ENCODE measurements at places on chromosomes 1 and 21.

- DNase-seq, result no peak
Measured at GRCh38 chr1:99661780-99662179, 15.9 kb downstream of the PALMD start.

DNA sequence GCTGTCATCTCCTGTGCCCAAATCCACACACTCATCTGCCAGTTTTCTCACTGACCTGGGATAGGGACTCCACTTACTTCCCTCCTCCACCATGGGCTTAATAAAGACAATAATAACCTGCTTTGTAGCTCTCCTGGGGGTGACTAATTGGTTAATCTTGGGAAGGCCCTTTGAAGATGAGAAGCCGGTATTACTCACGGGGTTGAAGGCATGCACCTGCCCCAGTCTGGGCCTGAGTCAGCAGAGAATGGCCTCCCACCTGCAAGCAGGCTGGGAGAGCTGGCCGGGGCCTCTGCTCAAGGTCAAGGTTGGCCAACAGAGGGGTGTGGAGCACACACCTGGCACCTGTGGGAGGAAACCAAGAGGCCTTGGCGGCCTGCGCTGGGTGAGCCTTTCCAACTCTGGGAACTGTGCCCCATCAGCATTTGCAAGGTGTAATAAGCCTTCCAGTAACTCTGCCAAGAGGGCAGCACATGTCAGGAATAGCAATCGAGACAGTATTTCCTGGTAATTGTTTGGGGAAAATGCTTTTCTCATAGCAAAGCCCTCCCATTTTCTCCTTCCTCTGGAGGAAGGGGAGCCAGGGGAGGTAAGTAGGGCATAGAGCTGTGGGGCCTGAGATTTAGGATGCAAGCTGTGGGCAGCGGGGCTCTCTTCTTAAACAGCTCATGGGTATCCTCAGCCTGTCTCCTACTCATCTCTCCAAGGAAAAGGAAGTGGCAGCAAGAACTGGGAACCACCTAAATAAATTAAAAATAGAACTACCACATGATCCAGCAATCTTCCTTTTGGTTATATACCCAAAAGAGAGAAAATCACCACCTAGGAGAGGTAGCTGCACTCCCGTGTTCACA lies 49.0 kb downstream of the TOMM20 start:
- DNase-seq, result no peak

DNA sequence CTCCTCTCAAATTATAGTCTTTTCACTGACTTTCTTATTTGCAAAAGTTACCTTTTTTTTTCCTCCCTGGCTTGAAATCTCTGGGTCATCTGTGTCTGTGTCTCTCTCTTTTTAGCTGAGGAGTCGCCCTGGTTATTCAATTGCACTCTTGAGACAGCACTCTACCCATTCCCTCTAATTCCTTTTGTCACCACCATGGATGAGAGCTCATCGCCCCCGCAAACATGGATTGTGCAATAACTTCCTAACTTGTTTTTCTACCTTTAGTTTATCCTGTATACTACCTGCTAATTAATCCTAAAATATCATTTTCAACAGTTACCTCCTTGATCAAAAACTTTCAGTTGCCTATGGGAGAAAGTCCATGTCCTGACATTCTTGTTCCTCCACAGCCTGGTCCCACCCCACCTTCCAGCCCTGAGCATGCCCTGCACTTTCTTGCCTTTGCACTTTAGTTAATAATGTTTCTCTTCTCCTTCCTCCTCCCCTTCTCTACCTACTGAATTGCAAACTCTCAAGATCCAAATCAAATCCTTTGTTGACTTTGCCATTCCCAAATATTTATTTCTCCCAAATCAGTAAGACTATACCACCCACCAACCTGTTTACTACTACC lies 110.4 kb upstream of the MAGI3 start:
- DNase-seq, result no peak

DNA sequence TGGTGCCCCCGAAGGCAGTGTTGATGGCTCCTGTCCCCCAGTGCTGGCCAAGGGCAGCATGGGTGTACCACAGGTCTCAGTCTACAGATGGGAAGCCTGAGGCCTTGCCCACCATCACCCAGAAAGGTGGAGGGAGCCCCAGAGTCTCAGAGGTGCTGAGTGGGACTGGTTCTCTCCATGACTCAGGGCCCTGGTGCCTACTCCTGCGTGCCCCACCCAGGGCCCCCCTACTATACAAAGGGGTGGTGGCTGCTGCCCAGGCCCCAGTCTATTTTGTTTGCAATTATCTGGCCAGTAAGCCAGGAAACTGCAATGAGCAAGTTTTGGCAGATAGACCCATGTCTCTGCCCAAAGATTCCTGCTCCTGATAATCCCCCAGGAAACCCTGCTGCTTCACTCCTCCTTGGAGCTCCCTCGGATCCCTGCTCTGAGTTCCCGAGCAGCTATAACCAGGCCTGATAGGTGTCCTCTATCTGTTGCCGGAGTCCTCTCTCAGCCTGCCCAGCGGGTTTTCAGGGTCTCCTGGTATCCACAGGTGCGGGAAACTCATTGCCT lies 41.7 kb downstream of the EDN2 start:
- DNase-seq, result peak; percentile 33

DNA sequence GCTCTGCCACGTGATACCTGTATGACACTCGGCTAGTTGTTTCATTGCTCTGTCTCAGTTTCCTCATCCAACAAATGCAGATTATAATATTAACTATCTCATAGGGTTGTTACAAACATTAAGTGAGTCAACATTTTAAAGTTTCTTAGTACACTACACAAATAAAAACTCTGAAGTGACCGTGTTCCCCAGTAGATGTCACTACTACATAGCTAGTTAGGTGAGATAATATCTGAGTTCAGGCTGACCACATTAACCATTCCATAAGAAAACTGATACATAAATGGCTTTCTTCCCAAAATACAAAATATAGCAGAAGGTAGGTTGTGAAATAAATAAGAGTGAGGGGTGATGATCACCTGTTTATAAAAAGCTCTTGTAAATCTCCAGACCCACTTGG lies 214.1 kb downstream of the NUF2 start:
- peak; percentile 48 for DNase-seq

GRCh38 chr1:31750858-31751510 lies 13.2 kb downstream of the ADGRB2 start:
- peak; percentile 65 for DNase-seq

DNA sequence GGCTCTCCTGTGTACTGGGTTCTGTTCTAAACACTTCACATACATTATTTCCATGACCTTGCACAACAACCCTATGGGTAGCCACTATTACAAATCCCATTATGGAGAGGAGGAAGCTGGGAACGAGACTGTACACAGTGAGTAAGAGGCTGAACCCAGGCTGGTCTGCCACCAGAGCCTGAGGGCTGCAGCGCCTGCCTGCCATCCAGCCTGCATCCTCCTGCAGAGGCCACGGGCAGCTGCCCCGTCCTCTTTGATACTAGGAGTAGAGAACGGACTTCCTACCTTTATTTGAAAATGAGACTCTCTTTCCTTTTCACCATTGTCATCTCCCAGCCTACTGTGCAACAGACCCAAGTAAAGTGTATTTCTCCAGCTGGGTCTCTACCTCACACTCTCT lies 370.0 kb downstream of the HHAT start:
- DNase-seq, result no peak

DNA sequence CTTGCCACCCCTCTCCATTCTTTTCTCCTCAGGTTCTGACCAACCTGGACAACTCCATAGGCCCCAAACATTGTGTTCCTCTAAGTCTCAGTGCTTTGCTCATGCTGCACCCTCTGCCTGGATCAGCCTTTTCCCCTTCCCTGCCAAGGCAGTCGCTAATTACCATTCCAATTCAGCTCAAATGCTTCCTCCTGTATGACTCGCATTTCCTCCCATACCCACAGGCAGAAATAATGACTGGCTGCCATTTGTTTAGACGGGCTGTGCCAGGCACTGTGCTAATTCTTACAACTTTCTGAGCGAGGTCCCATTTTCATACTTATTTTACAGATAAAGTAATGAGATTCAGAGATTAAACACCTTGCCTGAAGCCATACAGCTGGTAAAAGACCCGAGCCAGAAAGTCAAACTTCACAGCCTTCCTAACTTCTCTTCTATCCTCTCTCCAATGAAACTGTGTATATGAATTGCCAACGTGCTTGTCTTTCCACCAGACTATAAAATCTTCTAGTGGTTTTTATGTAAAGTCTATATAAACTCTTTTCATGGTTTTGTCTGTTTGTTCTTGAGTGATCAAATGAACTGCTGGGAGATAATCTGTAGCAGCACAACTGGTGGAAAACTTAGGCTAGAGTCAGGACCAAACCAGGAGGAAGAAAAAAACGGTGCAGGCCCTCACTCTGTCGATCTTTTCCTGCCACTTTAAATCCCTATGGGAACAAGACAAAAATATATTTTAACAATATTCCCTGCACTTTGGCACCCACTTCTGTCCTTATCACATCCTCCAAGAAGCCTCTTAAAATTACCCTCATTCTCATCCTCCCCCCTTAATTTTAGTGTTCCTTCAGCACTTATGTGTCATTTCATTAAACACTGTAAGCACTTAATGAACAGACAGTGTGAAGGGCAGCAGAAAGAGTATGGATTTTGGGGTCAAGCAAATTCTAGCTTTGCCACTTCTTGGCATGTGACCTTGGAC lies 33.7 kb downstream of the RAB3B start:
- DNase-seq, result peak; percentile 28

GRCh38 chr21:41290106-41290799 lies 26.3 kb upstream of the FAM3B start:
- no peak for DNase-seq
